ENCODE measurements at places on chromosomes 1 and 21. TPM values are rescaled to one million over a fixed set of nuclear protein-coding genes. Genes with fewer than 3 reads are reported as not detected.

DNA sequence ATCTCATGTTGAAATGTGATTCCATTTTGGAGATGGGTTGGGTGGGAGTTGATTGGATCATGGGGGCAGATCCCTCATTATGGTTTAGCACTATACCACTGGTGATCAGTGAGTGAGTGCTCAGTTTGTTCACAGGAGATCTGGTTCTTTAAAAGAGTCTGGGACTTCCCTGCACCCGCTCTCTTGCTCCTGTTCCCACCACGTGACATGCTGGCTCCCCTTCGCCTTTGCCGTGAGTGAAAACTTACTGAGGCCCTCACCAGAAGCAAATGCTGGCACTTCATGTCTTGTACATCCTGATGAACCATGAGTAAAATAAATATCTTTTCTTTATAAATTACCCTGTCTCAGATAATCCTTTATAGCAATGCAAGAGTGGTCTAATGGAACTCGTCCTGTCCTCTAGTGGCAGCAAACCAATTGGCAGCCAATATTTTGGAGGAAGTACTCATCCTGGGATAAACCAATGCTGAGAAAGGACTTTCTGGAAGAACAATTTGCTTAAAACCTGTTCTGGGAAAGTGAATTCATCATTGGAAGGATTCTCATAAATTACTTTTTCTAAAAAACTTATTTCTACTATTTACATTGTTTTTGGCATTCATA is 27.8 kb upstream of the CYP4A11 start:
- H3K27me3 ChIP-seq, result no peaks in the 10 kb centered on the region
- no peak overlapping the region for H3K4me3 ChIP-seq

DNA sequence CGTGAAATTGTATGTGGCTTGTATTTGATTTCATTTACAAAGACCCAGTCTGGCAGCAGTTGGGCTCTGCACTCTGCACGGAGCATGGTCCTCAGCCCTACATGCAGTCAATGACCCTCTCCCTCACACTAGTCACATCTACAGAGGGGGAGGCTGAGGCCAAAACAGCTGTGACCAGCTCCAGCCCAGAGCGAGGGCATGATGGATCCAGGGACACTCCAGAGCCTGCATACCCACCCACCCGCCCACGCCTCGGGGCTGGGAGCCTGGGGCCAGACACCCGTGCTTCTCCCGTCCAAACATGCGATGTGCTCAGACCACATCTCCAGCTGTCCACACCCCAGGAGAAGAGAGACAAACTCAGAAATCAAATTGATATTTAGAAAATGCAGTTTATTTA is 14.0 kb upstream of the PRDM16 start:
- H3K27ac ChIP-seq, result no peak overlapping the region
- H3K36me3 ChIP-seq, result no peaks in the 10 kb centered on the region
- H3K4me3 ChIP-seq, result no peak overlapping the region

DNA sequence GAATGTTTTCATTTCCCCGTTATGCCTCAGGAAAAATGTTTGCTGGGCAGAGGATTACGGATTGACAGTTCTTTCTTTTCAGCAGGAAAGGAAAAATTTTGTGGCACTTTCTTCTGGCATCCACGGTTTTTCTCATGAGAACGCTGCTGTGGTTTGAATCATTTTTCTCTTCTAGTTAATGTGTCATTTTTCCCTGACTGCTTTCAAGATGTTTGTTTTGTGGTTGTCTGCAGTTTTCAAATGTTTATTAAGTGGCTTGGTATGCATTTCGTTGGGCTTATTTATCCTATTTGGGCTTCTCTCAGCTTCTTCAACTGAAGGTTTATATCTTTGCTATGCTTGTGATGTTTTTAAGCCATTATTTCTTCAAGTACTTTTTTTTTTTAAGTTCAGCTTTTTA is 359.0 kb downstream of the RGS7 start:
- H3K36me3 ChIP-seq, result no peaks in the 10 kb centered on the region
- no peaks in the 10 kb centered on the region for H3K27me3 ChIP-seq
- H3K4me3 ChIP-seq, result no peak overlapping the region
- H3K27ac ChIP-seq, result no peak overlapping the region
- no peak for DNase-seq

GRCh38 chr1:174954073-174954460 is 45.7 kb upstream of the CACYBP start:
- no peaks in the 10 kb centered on the region for H3K27me3 ChIP-seq
- H3K4me3 ChIP-seq, result no peak overlapping the region
- no peaks in the 10 kb centered on the region for H3K4me1 ChIP-seq
- no peak for DNase-seq
- H3K27ac ChIP-seq, result no peak overlapping the region

DNA sequence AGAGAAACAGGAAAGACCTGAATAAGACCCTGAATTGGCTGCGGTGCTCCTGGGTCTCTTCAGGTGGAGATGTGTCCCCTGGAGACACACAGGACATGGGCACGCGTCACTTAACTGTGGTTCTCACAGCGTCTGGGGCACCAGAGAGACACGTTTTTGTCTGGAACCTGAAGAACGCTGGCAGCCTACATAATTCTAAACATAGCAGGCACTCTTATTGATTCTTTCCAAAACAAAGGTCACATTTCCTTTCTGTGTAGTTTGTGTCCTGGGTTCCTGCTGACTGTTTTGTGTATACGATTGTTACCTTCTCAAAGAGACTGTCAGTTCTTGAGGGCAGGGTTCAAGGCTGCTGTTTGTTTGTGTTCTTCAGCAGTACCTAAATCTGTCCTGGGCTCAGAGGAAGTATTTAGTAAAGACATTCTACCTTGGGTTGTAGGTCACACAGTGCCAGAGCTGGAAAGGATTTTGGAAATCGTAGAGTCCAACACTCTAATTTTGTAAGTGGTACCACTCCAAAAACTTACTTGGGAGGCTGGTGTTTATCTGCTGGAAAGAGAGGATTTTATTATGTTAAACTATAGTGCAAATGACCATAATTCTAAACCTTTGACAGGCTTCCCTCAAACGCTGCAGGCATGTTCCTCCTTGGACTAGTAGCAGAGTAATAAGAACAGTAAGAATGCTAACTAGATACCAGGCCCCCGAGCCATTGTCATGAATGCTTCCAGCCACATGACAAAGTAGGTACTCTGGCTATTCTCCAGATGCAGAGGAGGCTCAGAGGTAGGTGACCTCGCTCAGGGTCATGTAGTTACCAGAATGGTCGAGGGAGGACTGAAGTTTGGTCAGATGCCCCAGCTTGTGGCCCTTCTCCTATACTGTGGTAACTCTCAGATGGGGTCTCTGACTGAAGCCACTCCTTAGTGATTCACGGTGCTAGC is 164.3 kb downstream of the DHRS3 start:
- no peaks in the 10 kb centered on the region for H3K27me3 ChIP-seq
- no peak overlapping the region for H3K4me3 ChIP-seq
- DNase-seq, result no peak

DNA sequence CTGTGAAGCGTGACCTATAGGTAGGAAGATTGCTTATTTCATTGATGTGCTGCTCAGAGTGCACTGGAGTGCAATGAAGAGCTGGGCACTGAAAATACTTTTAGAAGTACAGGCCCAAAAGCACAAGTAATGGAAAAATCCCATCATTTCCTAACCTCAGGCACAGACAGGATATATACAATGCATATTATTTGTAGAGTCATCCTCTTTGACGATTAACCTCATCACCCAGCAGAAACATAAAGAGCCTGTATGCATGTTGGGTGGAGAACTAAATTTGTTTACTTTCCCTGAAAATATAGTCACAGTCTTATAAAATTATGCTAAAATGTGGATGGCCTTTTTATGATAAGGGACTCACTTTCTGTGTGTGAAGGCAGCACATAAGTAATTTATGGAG is 98.1 kb downstream of the TNNI3K start:
- no peaks in the 10 kb centered on the region for H3K27me3 ChIP-seq
- no peak overlapping the region for H3K27ac ChIP-seq
- H3K4me3 ChIP-seq, result no peak overlapping the region
- H3K36me3 ChIP-seq, result no peaks in the 10 kb centered on the region
- DNase-seq, result no peak
- H3K4me1 ChIP-seq, result no peaks in the 10 kb centered on the region

GRCh38 chr21:43866260-43866629 is 1.2 kb downstream of the AGPAT3 start:
- no peaks in the 10 kb centered on the region for H3K27me3 ChIP-seq
- peak overlapping the region; percentile 90 for H3K27ac ChIP-seq
- H3K36me3 ChIP-seq, result no peaks in the 10 kb centered on the region
- peaks cover 43% of the 10 kb centered on the region for H3K4me1 ChIP-seq
- DNase-seq, result peak; percentile 56

DNA sequence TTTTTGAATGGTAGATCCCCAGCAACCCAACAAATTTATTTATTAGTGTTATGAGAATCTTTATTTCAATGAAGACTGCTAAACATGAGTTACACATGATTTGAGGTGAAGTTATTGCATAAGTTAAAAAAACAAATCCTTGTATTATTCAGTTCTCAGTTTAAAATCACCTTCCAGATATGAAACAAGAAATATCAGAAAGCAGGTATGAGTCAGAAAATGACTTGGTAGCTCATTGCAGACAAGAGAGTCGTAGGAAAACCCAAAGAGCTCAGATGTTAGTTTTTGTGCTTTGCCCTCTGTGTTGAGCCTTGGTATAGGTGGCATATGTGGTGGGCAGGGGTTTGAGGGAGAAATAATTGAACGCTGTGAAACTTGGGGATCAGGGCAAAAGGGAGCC is 339.4 kb downstream of the BRINP3 start:
- no peak overlapping the region for H3K4me3 ChIP-seq
- H3K4me1 ChIP-seq, result no peaks in the 10 kb centered on the region
- no peak for DNase-seq
- no peak overlapping the region for H3K27ac ChIP-seq
- no peaks in the 10 kb centered on the region for H3K36me3 ChIP-seq

- no peak for DNase-seq
- H3K36me3 ChIP-seq, result no peaks in the 10 kb centered on the region
- H3K4me1 ChIP-seq, result peaks cover 6% of the 10 kb centered on the region
- H3K4me3 ChIP-seq, result peak overlapping the region; percentile 18
- peaks cover 1% of the 10 kb centered on the region for H3K27me3 ChIP-seq
Measured at GRCh38 chr1:47533793-47534328, 96.0 kb downstream of the FOXD2 start.

DNA sequence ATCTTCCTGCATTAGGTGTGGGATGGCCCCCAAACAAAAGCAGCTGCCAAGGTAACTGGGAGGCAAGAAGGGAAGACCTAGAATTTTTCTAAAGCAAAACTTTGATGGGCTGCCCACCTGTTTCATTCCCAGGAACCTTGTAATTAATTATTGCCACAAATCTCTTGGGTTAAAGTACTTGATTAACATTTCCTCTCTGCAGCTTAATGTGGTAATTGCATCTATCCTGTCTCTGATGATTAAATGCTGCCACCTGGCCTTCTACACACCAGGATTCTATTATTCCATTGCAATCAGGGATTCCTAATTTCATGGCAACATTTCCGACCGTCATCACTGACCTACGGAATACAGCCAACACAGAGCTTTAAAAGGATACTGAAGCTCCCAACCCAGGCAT is 68.3 kb upstream of the RC3H1 start:
- H3K27me3 ChIP-seq, result no peaks in the 10 kb centered on the region
- H3K4me1 ChIP-seq, result no peaks in the 10 kb centered on the region
- H3K4me3 ChIP-seq, result no peak overlapping the region
- H3K36me3 ChIP-seq, result no peaks in the 10 kb centered on the region

GRCh38 chr1:16882986-16883385 is 12.8 kb upstream of the RNU1-2 start:
- no peak overlapping the region for H3K27ac ChIP-seq
- no peak overlapping the region for H3K4me3 ChIP-seq
- DNase-seq, result no peak

DNA sequence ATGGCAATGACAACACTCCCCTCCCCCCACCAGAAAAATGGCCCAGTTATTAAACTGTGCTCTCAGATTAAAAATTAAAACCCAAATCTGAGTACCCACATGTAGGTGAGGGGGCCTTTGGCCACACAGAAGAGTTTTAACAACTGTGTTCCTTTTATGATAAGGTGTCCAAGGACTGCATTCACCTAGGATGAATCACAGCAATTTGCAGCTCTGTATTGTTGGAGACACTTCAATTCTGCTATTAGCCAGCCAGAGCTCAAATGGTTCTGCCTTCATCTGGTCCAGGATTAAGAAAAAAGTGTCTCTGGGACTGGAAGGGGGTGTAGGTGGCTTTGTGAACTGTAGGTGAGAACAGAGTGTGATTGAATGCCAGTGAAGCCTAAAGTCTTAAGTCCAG is 43.3 kb upstream of the DIRAS3 start:
- H3K4me3 ChIP-seq, result no peak overlapping the region
- no peaks in the 10 kb centered on the region for H3K36me3 ChIP-seq
- no peak overlapping the region for H3K27ac ChIP-seq
- no peaks in the 10 kb centered on the region for H3K4me1 ChIP-seq

DNA sequence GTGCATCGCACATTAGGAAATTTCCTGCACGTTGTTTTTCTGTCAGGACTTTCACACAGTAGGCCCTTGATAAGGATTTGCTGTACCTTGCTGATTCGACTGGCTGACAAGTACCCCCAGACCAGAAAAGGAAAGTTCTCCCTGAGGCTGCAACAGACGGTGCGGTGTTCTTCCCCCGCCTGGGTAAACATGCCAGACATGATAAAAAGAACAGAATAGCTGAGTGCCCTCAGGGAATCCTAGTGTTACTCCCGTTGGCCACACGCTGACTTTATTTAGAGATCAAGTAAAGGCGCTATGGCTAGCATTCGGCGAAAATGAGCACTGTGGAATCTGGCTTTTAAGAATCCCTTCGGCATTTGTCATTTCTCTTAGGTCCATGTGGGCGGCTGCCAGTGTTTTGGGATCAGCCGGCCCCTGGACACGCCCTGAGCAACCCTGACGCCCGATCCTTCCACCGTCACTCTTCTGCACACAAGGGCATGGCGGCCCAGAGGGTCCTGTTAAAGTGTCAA is 607.7 kb downstream of the KIF26B start:
- H3K27ac ChIP-seq, result no peak overlapping the region
- no peaks in the 10 kb centered on the region for H3K36me3 ChIP-seq
- no peak overlapping the region for H3K4me3 ChIP-seq
- no peaks in the 10 kb centered on the region for H3K4me1 ChIP-seq

Gene ACTA1
- 28,566 TPM for total RNA-seq

Gene WNT9A
- total RNA-seq, result 24.1 TPM

Gene FCMR
- total RNA-seq, result 2.3 TPM

Gene ESPN
- not detected for total RNA-seq

Gene HES2
- not detected for total RNA-seq

Gene ASCL5
- not detected for total RNA-seq

Gene IGSF3
- 1.2 TPM for total RNA-seq

Gene ENSA
- total RNA-seq, result 196 TPM

Gene C1QB
- 34.3 TPM for total RNA-seq

Gene TSPEAR
- total RNA-seq, result not detected

Gene PCAT6
- total RNA-seq, result 0.71 TPM

Gene TCEANC2
- 10.4 TPM for total RNA-seq

Gene RNF2
- total RNA-seq, result 15.3 TPM

Gene TEX38
- not detected for total RNA-seq
